ENCODE measurements at places on chromosomes 5 and 9. TPM values are rescaled to one million over a fixed set of nuclear protein-coding genes. Genes with fewer than 3 reads are reported as not detected.
A peak's percentile ranks its signal among the peaks of the same experiment; 100 is the strongest.

SLC45A2 gene
- polyA plus RNA-seq: 0.05 TPM

PHYHD1 gene
- polyA plus RNA-seq: 25.6 TPM

ZBED3 gene
- 4.6 TPM for polyA plus RNA-seq

VCAN gene
- 7.0 TPM for polyA plus RNA-seq

MZB1 gene
- 380 TPM for polyA plus RNA-seq

PCDHA1 gene
- not detected for polyA plus RNA-seq

DNA sequence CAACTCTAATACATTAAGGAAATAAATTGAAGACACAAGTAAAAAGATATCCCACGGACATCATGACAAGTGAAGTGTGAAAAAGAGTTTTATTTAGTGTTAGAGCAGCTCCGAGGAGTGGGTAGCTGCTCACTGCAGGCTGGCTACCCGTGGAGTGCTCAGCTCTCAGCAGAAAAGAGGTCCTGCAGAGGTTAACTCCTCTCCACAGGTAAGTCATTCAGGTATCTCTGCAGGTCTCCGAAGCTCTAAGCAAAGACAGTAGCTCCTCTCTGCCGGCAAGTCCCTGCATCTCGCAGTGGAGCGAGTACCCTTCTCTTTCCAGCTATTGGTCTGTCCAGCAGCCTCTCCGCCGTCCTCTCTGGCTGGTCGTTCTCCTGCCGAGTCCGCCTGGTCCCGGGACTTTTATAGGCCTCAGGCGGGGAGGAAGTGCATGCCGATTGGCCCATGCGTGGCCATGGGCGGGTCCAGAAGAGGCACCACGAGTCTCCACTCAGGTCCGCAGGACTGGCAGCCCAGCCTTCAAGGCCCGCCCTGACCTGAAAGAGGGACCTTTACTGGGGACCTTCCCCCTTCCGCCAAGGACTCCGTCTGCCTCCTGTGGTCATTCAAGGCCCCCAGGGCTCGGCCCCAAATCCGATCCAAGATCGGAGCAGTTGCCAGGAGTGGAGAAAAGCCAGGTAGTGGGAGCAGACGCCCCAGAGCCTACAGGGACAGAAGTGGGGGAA is 29.9 kb downstream of the BTNL9 start:
- DNase-seq: no peak

DNA sequence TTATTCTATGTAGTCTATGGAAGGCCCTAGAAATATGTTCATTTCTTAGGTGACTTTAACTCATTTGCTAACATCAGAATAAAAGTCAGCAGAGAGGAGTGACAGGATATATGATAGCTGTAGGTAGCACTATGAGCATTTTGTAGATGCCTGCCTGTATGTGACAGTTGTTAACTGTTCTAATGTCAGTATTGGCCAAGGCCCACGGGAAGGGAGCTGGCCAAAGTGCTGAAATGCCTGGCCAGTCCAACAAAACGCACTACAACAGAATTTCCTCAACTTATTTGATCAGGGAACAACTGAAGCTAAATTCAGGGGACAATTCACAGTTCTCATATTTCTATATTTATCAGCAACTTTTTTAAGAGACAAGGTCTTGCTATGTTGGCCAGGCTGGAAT is 20.8 kb downstream of the SV2C start:
- peak; percentile 49 for DNase-seq

DNA sequence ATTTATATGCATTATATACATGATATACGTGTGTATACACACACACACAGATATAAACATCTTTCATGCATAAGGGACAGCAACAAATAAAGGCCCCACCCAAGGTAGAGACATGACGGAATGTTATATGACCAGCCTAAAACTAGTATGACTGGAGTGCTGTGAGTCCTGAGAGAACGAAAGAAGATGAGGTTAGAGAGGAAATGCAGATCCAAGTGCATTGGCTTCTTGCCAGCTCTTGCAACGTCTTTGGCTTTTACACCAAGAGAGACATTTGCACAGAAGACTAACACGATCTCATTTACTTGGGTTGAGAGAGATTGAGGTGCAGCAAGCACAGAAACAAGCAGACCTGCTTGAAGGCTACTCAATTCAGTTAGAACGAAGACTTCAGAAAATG is 23.0 kb downstream of the CDH10 start:
- DNase-seq: no peak

DNA sequence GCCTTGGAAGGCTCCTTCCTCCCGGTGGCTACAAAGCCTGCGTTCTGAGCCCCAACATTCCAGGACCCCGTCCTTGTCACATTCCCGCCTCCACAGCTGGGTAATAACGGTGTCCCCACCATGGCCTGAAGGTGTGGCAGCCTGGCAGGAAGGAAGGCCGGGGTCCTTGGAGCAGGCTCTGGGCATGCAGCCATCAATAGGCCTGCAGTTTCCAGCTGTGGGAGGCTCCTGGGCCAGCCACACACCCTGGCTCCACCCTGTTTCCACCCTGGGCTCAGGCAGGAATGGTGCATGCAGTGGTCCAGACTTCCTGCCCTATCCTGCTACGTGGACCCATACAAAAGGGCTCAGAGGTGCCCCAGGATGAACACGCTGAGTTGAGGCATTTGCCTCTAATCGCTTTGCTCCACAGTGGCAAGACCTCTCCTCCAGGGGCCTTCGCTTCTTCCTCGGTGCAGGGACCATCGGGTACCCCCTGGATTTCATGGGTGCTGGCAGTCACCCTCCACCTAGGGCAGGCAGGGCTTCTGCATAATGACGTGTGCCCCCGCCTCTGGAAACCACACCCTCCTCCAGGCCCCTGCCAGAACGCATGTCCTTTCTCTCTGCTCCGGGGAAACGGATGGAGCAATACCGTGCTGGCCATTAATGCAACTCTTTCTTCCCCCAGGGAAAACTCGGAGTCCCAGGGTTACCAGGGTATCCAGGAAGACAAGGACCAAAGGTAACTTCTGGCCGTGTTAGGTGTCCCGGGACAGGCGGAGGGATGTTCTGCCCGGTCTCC is 95.1 kb upstream of the FCN2 start:
- no peak for DNase-seq

- DNase-seq: no peak
Measured at GRCh38 chr9:38720083-38720745, at the start of gene FAM240B. Gene FAM240B (minus strand): TSS chr9:38720133. CDS start chr9:38703999, 16,134 bp downstream.

GRCh38 chr5:74342948-74343682 is 297.4 kb downstream of the ENC1 start:
- no peak for DNase-seq

DNA sequence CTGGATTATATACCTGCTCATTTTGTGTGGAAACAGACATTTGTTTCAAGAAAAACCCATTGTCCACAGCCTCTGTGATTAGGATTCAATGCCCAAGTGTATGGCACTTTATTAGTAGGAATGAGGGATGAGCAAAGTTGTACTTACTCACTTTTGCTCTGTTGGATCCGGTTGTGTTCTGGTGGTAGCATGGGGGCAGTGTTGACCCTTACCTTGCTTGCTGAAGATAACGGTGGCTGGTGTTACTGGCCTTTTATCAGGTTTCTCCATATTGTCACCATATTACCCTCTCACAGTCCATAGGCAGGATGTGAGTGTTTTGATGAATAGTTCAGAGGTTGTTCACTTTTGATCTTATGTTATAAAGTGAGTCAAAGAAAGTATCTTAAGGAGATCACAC is 42.7 kb upstream of the NUDT12 start:
- DNase-seq: no peak

DNA sequence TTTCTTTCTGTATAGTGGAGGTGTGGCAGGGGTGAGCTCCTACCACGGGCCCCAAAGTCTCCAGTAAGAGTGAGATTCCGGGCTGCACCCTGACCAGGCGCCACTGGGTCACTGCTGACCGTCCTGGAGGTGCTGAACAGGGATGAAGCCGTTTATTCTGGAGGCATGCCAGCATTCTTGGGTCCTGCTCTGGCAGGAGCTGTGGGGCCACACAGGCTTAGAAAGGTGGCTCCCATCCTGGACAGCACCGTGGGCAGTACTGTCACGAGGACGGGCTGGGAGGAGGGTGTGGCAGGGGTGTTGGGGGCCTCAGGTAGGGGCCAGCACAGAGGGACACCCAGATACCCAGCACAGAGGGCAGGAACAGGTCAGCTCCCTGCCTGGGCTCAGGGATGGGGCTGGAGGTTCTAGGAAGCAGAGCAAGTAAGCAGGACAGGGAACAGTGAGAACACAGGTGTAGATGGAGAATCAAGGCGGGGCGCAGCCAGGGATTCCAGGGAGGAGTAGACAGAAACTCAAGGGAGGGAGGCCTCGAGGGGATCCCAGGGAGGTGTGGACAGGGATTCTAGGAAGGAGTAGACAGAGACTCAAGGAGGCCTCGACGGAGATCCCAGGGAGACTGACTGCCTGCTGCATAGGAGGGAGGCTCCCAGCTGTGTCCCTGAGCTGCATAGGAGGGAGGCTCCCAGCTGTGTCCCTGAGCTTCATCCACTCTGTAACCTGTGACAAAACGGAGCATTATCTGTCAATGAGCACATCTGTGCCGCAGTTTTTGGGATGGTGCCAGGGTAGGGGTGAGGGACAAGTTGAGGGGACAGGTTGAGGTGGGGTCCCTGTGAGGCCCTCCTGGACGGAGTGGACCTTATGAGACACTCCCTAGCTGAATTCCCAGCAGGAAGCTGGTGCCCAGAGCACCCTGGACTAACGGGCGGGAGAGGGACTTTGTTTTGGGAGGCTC is 1.1 kb upstream of the PLEKHG4B start:
- no peak for DNase-seq

GRCh38 chr5:95241635-95242034 is 43.3 kb downstream of the MCTP1 start:
- DNase-seq: no peak

- no peak for DNase-seq
Measured at GRCh38 chr5:980001-980588, 28.5 kb upstream of the NKD2 start.

GRCh38 chr9:134986957-134987356 is 69.2 kb upstream of the FCN1 start:
- DNase-seq: no peak

DNA sequence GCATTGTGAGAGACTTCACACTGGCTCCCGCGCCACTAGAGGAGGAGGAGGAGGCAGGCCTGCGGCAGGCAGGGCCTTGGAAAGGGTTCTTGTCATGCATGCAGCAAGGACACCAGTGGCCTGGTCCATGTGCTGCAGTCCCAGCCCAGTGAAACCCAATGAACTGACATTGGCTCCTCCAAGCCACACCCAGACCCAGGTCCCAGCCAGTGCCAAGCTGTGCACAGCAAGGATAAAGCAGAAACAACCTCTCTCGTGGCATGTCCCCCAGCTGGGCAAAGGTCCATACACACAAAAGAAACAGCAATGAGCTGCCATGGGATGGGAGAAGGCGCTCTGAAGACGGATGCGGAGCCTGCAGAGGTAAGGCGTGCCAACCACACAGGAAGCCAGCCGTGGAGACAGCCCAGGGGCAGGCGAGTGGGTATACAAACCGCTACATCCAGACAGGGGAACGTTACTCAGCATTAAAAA is 89.2 kb downstream of the SEMA4D start:
- peak; percentile 57 for DNase-seq

DNA sequence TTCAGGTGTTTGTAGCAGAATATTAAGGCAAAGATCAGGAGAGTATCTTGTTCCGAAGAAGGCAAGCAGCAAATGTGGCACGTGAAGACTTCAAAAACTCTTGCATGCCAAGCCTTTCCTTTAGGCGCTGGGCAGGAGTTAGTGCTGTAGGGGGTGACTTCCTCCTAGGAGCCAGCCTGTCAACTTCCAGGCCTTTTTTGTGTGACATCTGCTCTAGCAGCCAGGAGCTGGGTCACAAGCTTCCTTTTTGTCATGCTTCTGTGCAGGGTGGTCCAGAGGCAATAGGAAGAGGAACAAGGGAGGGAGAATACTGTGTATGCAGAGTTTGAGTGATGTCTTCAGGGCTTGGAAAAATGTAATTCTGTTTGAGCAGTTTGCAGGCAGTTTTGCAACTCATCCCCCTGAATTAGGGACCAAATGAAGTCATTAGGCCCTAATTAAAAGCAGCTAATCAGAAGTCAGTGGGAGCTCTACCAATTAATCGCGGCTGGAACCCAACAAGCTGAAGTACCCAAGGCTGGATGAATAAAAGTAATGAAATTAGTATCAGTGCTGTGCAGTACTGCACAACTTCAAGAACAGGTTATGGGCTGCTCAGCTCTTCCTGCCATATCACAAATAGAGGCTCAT is 53.5 kb downstream of the TLR4 start:
- DNase-seq: no peak

GRCh38 chr9:76716085-76716672 is 48.1 kb upstream of the PCA3 start:
- no peak for DNase-seq

DNA sequence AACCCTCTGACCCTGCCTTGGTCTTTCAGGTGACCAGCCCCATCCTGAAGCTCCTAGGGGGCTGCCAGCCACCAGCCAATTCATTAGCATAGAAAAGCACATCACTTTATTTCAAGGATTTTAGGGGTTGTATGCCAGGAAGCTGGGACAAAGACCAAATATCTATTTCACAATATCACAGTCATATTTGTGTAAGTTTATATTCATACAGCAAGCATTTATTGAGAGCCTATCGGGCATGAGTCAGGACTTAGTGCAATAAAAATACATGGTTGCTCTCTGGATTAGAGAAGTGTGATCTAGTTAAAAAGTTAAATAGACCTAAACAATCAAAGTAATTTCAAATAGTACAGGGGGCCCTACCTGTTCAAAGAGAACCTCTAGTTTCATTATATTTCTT is 113.8 kb downstream of the ERCC6L2 start:
- no peak for DNase-seq

DNA sequence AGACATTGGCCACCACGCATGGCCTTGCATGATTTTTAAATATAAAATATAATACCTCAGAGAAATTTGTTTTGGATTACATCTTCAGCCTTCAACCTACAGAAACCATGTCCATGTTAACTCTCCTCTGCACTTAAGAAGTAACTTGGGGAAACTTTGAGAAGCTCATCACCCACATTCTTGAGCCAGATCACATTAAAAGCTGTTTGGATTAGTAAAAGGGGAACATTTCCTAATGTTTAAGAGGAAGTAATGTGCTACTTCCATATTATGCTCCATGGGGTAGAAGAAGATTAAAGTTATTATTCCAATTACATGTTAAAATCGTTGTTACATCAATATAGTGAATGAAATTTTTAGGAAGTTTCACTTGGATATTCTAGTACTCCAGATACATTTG is 10.4 kb upstream of the CEP120 start:
- DNase-seq: no peak

- DNase-seq: no peak
Measured at GRCh38 chr5:176441921-176442323, 6.3 kb upstream of the FAF2 start.

DNA sequence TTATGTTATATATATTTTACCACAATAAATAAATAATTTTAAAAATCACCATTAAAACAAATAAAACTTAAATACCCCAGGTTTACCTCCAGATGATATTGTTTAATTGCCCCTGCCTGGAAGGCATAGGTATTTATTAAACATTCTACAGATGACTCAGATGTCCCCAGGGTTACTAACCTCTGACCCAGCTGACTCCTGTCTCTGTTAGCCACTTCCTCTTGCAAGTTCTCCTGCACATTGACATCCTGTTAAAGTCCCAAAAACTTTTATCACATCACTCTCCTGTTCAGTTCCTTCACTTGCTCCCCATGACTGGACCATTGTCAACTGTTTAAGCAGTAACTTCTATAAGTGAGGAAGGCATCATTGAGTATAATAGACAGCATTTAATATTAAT is 37.0 kb upstream of the RAB3C start:
- no peak for DNase-seq

- DNase-seq: no peak
Measured at GRCh38 chr5:35066260-35066795, 18.6 kb upstream of the AGXT2 start.

GRCh38 chr9:35306283-35306682 is 144.5 kb downstream of the UNC13B start:
- DNase-seq: no peak

- no peak for DNase-seq
Measured at GRCh38 chr9:110933350-110934001, 104.8 kb downstream of the LPAR1 start.

GRCh38 chr9:68629042-68629441 is 76.0 kb upstream of the PIP5K1B start:
- DNase-seq: no peak

All from thymus (tissue), 14 donors.